ENCODE measurements at places on chromosomes 7 and 10.
A peak's percentile ranks its signal among the peaks of the same experiment; 100 is the strongest.

GRCh38 chr7:149616898-149617297 lies 119.3 kb upstream of the ZNF746 start:
- DNase-seq, result peak; percentile 32

- DNase-seq, result peak; percentile 33
Measured at GRCh38 chr10:118832241-118832651, 77.5 kb upstream of the CACUL1 start.

DNA sequence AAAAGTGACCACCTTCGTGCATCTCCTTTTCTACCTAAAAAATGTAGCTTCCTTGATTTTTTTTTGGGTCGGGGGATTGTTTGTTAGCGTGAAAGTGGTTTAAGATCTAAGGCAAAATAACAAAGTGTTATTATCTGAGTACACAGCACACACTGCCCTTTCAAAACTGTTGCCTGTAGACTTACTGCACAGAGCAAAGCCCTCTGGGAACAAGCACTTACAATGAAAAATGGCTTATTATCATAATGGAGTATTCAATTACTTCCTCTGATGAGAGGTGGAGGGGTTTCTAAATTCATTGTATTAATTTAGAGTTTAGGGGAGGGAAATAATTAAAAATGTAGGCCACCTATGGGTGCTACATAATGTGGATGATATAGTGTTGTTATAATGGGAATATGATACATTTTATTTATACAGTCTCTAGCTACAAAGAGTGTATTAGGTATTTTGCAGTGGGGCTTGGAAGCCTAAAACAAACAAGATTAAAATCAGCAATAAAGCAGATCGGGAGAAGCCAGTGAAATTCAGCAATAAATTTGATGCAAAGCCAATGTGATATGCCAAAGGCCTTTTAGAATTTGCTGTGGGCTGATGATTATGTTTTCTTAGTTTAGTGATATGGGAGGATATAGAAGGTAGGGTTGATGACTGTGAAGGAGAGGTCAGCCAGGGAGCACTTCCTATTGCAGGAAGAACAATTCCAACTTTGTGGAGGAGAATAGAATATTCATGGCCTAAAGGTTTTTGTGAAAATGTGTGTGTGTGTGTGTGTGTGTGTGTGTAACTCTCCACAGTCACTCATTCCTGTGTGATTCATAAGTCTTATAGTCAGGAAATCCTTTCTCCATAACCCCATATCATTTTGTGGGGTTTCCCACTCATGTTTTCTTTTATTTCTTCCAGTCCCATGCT lies 17.7 kb upstream of the EXOC4 start:
- DNase-seq, result no peak

DNA sequence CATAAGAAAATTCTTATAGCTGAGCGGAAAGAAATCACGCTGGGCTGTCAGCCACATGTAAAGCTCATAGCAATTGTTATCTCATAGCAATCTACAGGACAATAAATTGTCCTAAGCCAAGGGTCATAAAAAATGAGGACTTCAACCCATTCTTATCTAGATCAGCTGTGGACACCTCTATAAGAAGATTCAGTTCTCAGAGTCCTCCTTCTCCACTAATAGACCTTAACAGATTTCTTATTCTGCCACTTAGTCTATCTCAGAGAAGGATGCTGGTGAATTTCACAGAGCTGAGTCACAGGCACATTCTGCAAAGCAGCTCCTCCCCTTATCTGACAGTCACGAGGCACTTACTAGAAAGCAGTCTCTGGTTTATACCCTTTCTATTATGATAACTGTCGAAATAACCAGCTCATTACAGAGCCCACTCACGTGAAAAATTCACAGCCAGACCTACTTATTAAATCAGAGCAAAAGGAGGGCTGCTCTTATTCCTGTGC lies 185.3 kb upstream of the PCLO start:
- DNase-seq, result no peak

GRCh38 chr7:125136755-125137532 lies 207.3 kb upstream of the POT1 start:
- no peak for DNase-seq
